ENCODE measurements at places on chromosomes 3 and 15.

DNA sequence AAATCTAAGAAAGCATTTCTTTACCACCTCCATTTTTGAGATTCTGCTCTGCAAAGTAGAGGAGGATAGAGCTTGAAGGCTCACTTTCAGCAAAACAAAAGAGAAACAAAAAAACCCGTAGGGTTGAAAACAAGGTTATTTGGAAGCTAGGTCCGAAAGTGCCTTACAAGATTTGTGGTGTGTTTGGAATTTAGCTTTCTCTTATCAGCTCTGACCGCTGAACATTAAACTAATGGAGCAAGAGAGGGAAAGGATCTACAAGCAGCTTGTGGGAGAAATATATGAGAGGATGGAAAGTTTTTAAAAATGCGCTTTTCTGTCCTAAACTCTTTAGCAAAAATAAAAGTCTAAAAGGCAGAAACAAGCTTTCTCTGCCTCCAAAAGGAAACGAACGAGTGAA, 545.5 kb downstream of the NTRK3 start:
- DNase-seq: no peak

DNA sequence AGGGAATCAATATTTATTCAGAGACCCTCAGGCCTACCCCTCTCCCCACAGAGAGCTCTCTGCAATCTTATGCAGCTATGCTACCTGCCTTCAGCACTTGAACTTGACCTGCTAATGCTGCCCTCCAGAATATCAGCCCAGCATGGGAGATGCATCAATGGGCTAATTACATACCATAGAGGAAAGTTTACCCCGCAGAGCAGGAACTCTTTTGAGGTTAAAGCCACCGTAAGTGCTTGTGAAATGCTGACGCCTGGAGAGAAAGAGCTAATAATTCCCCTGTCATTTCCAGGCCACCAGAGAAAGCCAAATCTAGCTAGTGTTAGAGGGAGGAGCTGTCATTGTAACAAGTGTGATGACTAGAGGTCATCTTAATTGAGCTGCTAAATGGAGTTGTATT, 127.5 kb downstream of the CHST2 start:
- no peak for DNase-seq

DNA sequence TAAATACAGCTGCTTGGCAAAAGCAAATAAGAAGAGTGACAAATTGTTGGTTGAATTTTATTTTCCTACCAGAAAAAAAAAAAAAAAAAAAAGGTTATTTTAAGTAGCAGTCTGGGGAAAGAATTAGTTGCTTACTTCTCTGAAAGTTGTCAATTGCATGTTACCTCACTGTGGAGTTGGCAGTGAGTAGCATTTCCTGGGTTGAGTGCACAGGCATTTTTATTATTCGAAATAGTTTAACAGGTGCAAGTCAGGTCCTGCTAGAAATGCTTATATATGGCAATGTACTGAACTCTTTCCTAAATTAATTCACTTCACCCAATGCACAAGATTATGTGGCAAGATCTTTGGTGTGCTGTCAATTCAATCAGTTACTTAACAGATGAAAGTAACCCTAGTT, 680.6 kb downstream of the EPHA3 start:
- DNase-seq: no peak

DNA sequence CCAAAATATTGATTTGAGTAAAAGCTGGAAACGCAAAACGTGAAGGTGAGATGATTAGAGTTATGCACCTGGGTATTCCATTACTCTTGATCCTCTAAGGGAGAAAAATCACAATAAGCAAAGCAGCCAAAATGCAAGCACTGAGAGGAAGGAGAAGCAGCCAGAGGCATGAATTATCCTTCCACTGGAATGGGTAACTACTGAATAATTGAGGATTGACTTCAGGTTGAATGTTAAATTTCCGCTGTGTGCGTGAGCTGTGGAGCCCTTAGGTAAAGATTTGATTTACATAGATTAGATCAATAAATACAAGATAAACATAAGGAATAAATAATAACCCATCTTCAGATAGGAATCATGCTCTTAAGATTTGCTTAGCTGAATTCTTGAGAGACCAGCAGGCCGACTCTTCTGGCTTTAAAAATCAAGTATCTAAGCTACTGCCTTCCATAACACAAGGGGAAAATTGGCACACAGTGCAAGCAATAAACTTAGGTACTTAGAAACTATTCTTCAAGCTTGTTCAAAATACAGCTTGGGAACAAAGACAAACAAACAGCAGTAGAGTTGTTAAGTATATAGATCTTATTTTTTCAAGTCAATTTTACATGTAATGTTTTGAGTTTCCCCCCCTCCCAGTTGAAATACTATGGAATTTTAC, 1459.5 kb downstream of the ZPLD1 start:
- DNase-seq: no peak

- no peak for DNase-seq
These were observed 67.6 kb downstream of the TUSC7 start for GRCh38 chr3:116776880-116777785.

- DNase-seq: no peak
These were observed 779 bp downstream of the GRIP2 start for GRCh38 chr3:14539384-14539741.

DNA sequence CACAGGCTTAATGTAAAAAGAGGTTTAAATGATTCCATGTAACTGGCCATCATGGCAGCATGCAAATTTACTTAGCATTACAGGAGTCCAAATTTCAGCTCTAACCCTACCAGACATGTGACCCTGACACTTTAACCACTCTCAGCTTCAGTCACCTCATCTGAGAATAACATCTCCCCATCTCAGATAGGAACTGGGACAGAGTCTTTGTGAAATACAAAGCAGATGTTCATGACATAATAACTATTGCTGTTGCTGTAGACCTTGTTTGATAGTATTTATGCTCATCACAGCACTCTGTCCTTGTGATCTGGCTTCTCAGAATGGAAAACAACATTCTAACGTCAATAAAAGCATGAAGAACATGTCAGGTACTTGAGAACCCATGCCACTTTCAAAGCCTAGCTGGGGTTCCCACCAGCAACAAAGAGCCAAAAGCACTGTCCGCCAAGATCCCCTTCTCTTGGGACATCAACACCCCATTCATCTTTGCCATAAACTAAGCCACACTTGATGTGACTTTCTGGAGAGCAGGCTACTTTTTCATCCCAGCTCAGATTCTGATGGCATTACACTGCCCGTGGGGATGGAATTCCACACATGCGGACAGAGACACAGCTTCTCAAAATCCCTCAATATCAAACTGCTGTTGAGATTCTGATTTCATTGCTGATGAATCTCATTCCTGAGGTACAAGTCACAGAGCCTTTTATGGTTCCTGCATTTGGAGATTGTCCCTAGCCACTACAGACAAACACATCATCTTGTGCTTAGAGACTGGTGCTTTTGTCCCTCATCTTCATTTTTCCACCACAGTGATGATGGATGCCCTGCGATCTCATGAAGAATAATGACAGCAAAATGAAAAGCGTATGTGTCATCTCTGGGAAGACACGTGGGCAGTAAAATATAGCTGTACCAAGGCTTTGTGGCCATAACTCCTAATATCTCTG, 202.7 kb downstream of the TNIK start:
- no peak for DNase-seq

- no peak for DNase-seq
These were observed 23.3 kb upstream of the NEO1 start for GRCh38 chr15:73028831-73029451.

DNA sequence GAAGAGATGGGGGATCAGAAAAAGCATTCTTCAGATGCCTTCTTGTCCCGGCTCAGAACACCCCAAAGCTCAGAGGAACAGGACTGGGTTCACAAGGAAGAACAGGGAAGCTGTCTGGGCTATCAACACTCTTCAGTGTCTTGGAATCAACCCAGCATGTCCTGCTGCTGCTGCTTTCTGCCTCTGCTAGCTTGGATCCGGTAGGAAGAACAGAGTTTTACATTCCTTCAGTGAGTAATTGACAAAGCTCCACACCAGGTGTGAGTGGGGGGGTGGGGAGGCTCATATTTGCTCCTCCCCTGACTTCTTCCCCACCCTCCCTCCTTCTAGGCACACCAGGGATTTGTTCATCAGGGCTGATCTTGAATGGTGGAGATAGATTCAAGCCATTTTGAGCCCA, 13.1 kb upstream of the ETV5 start:
- no peak for DNase-seq

DNA sequence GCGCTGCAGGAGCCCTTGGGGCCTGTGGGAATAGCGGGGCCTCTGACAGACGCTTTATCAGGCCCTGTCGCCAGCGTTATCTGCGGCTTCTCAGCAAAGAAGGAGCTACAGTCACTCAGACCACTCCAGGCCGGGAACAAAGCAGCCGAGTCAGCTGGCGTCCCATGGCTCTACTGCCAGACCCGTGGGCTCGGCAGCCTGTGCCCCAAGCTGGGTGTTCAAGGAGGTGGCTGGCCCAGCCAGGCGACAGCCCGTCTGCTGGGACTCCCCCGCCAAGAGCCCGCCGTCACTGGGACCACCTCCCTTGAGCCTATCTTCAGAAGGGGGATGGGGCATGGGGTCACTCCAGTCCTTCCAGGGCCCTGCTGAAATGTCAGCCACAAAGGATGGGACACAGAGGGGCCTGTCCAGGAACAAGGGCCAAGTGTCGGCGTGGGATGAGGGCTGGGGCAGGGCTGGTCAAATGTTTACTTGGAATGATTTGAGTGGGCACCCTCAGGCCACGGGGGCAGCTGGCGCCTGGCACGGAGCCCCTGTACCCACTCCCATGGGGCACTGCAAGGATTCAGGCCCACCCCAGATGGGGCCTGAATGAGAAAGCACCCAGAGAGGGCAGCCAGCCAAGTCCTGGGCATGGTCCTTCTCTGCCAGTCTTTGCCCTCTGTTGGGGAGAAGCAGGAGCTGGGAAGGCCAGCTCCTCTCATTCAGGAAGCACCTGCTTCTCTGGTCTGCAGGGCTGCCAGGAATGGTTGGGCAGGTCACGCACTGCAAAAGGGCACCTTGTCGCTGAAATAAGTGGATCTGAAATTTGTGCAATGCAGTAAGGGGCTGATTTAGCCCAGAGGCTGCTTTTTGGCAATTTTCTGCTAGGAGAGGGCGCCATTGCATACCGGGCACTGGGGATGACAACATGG, 148.3 kb downstream of the SMAD6 start:
- no peak for DNase-seq

DNA sequence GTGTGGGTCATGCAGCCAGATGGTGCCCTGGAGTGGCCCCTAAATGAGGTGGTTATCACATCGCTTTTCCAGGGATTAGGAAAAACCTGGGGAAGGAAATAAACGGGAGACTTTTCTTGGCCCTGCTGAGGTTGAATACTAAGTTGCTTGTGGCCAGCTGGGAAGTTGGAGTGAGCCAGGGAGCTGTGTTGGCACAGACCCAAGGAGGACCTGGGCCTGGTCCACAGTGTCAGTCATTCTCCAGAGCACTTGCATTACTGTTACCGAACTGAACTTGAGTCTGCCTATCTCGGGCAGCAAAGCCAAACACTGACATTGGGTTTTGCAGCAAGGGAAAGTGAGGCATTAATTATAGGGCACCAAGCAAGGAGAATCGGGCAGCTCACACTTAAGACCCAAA, 339.0 kb downstream of the GABRB3 start:
- no peak for DNase-seq

DNA sequence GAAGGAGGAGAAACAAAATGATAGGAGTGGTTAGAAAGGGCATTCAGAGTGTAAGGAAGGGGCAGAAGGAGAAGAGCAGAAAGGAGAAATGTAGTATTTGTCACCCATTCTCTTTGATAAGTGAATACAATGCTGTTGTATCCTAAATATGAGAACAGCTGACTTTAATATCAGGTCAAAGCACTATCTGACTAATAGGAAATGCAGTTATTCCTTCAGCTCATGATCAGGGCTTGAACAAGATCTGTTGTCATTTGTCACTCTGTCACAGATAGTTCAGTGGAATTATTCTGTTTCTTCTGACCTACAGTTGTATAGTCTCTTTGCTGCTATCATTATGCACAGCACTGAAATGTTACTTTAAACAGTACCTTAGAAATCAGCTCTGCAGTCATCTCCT, 149.4 kb downstream of the FRMD5 start:
- DNase-seq: no peak

DNA sequence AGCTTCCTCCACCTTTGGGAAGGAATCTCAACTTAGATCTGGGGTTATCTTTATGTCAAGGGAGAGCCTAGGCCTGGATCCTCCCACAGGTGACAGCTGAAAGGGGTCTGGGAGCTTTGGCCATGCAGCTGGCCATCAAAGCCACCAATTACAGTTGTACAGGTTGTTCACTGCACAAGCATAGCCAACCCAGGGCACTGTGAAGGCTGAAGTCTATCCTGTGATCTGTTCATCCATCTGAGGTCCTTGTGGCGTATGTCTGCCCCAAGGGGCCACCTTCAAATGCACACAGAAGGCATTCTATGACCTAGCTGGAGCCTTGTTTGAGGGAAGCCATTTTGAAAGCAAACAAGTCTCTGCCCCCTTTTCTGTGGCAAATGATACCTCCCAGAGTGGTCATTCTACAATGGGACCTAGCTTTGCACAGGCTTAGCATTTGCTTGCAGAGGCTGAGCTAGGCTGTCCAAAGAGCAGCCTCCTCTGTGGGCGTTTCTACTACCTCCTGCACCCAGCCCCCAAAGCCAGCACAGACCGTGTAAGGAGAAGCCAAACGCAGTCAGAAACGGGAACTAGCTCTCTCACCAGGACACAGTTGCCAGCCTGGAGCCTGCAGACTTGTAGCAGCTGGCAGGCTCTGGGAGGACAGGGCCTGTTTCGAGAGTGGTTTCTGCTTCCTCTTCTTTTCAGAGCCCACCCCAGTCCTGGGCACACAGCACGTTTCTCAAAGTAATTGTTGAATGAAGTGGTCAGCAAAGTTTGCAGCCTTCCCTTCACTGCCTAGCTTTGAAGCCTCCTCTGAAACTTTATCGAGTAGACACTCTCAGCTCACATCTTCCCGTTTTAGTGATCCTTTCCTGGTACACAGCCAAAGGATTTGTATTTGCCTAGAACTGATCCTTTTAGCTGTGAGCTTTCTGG, 157.3 kb upstream of the SMAD3 start:
- no peak for DNase-seq

DNA sequence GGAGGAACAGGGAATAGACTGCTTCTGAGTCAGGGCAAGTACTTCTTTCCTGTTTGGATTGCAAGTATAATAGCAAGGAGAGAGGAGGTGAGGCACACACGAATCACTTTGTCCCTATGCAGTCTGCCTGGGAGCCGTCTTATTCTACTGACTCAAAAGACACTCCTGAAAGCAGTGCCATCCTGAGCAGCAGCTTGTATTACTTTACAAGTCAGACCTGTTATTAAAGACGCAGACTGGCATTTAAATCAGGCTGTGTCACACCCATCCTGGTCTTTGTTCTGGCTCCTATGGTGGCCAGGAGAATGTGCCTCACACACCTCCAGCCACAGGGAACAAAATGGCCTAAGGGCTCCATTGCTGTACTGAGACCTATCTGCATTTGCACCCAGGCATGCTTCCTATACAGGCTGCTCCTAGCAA, 17.9 kb upstream of the SQOR start:
- no peak for DNase-seq

GRCh38 chr3:126439346-126439967, 36.2 kb downstream of the ZXDC start:
- no peak for DNase-seq
